ENCODE measurements at places on chromosomes 3 and 15. TPM values are rescaled to one million over a fixed set of nuclear protein-coding genes. Genes with fewer than 3 reads are reported as not detected.

Gene FBN1
- total RNA-seq = 24.3 TPM

Gene C3orf70
- 15.9 TPM for total RNA-seq

Gene MESP2
- total RNA-seq = 0.36 TPM

Gene HRH1
- total RNA-seq = not detected

Gene CCK
- total RNA-seq = not detected

Gene FLNB
- 40.4 TPM for total RNA-seq

Gene COL6A6
- not detected for total RNA-seq

Gene EFCC1
- 10.7 TPM for total RNA-seq

Gene NECTIN3
- total RNA-seq = 40.9 TPM

Gene RASGRP1
- total RNA-seq = 1.8 TPM

Gene ONECUT1
- 36.5 TPM for total RNA-seq

Gene SEMA5B
- 57.3 TPM for total RNA-seq

Gene ACP3
- not detected for total RNA-seq

Gene NPAP1
- 0.30 TPM for total RNA-seq

Gene SLC28A2
- total RNA-seq = not detected

Gene PCLAF
- 84.3 TPM for total RNA-seq

Gene AMOTL2
- 55.6 TPM for total RNA-seq

Gene PRSS50
- 0.35 TPM for total RNA-seq

Gene CPLX3
- not detected for total RNA-seq

Gene NKTR
- total RNA-seq = 95.2 TPM

Gene ADIPOQ
- total RNA-seq = not detected

Gene SLC51B
- total RNA-seq = not detected

Gene ROBO2
- total RNA-seq = 26.0 TPM

Gene CHRFAM7A
- 12.7 TPM for total RNA-seq

Gene CACNA1D
- total RNA-seq = 1.1 TPM

Gene COL7A1
- 28.7 TPM for total RNA-seq

Gene NFKBIZ
- 6.2 TPM for total RNA-seq

Gene PLA1A
- not detected for total RNA-seq

Gene SH2D7
- not detected for total RNA-seq

Gene TFRC
- total RNA-seq = 81.2 TPM

Gene TMEM212
- not detected for total RNA-seq

Gene C2CD4A
- total RNA-seq = not detected

Gene CPOX
- 29.8 TPM for total RNA-seq

Gene ST6GAL1
- total RNA-seq = 35.1 TPM

Gene HGD
- total RNA-seq = 1.2 TPM

Gene DGKG
- total RNA-seq = 0.18 TPM

Gene ALS2CL
- 0.16 TPM for total RNA-seq

Gene NMD3
- total RNA-seq = 42.0 TPM

Gene TMC3
- total RNA-seq = not detected

Gene TMEM108
- 5.3 TPM for total RNA-seq

Gene ZDHHC23
- total RNA-seq = 0.28 TPM

Gene TKT
- 564 TPM for total RNA-seq

Gene ERICH6
- 0.40 TPM for total RNA-seq

Gene SLC4A7
- 69.0 TPM for total RNA-seq

Gene B3GNT5
- total RNA-seq = 38.3 TPM

Gene SUCNR1
- total RNA-seq = not detected

Gene ITIH1
- not detected for total RNA-seq

Gene GATM
- 10.7 TPM for total RNA-seq

Gene SYNM
- total RNA-seq = 3.5 TPM

Gene HTR3C
- total RNA-seq = not detected

Data from neural crest cell (in vitro differentiated cells).